ENCODE measurements at places on chromosomes 12 and 14.

GRCh38 chr14:97166497-97166896, 369.3 kb downstream of the VRK1 start:
- no peak for DNase-seq

DNA sequence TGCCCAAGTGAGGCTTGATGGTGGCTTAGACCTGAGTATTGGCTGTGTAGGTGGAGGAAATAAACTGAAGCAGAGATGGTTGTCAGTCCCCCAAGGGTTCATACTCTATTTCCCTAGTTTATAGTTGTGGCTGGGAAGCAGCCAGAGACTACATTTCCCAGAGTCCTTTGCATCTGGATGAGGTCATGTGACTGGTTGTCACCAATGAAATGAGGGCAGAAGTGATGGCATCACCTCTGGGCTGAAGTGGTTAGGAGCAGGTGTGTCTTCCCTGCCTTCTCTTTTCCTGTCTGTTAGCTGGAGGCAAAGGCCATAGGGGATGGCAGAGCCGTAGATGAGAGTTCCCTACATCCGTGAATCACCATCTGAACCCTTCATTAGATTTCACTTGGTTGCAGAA, 16.3 kb upstream of the NOS1 start:
- DNase-seq = no peak

- no peak for DNase-seq
Observed at GRCh38 chr12:128976120-128976738, 123.0 kb downstream of the GLT1D1 start.

DNA sequence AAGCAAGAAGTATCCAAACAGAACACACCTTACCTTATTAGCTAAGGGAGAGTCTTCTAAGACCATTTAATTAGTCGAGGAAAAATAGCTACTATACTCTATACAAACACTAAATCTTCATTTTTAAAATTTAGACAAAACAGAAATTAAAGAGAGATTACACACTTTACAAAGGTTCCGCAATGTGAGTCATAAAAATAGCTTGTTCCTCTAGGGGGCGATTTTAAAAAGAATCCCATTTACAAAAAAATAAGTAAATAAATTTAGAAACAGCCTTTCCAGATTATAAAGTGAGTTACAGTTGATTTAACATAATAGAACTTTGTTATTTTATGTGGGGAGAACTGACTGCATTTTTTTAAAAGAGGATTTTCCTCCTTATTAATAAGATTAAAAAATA, 201.6 kb downstream of the PAX9 start:
- DNase-seq = no peak

- no peak for DNase-seq
Observed at GRCh38 chr14:96194657-96195431, 9.8 kb upstream of the BDKRB2 start.

GRCh38 chr12:93589081-93589480, 16.6 kb downstream of the SOCS2 start:
- no peak for DNase-seq

GRCh38 chr14:94290197-94290596, 2.9 kb downstream of the SERPINA10 start:
- DNase-seq = no peak

All from thoracic aorta (tissue), 2 donors.